Fibroblast of pulmonary artery (primary cell): ENCODE measurements at places on chromosomes 5 and 9.
A peak's percentile ranks its signal among the peaks of the same experiment; 100 is the strongest.

GRCh38 chr9:99433095-99433494 lies 211.0 kb downstream of the SEC61B start:
- DNase-seq: no peak

DNA sequence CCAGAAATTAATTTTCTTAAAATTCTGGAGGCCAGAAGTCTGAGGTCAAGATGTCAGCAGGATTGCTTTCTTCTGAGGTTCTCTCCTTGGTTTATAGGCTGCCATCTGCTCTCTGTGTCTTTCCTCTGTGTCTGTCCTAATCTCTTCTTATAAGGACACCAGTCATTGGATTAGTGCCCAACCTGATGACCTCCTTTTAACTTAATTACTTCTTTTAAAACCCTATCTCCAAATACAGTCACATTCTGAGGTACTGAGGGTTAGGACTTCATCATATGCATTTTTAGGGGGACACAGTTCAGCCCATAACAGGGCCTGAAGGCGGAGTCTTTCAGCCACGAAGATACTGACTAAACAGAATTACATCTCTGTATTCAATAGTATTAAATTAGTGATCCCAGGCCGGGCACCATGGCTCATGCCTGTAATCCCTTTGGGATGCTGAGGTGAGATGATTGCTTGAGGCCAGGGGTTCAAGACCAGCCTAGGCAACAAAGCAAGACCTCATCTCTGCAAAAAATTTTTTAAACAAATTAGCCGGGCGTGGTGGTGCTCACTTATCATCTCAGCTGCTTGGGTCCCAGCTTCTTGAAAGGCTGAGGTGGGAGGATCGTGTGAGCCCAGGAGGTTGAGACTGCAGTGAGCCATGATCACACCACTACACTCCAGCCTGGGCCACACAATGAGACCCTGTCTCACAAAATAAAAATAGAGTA lies 5.9 kb upstream of the RPS6 start:
- DNase-seq: no peak

GRCh38 chr5:2991884-2992283 lies 240.4 kb upstream of the IRX2 start:
- no peak for DNase-seq

DNA sequence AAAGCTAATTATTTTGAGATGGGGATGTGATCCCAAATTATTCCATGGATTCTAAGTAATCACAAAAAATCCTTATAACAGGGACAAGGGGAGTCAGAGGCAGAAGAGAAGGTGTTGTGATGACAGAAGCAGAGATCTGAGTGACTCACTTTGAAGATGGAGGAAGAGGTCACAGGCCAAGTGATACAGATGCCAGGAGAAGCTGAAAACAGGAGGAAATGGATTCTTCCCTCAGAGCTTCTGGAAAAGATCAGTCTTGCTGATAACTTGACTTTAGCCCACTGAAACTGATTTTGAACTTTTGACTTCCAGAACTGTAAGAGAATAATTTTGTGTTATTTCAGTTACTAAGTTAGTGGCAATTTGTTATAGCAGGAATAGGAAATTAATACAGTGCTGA lies 105.3 kb downstream of the GCNT1 start:
- DNase-seq: no peak

DNA sequence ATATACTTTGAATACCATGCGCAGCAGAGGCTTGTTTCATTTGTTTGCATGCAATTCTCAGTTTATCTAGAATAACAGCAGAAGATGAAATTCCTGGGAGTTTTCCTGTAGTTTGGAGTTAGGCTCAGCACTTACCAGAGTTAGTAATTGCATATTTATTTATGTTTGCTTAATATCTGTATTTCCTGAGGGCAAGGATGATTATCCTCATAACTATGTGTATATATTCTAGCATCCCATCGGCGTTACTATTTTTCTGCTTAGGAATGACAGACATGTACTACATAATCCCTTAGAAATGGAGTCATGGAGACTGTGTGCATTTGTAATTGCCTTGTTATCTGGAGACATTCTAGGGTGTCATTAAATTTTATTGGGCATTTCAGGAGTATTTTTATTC lies 1184.8 kb downstream of the DTWD2 start:
- peak; percentile 61 for DNase-seq

DNA sequence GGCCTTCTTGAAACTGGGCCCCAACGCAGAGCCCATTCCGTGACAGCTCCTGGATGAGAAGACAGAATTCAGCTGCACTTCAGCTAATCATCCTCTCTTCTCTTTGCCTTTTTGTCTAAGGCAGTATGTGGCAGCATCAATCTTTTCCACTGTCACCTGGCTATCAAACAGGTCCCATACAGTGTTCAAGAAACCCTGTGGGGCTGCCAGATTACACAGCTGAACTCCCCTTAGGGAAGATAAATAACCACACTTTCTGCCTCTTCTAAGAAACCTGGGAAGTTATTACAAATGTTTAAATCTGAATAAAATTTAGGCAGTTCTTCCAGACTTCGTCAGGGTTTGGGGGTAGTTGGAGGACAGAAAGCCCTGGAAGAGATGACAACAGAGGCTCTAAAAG lies 61.0 kb downstream of the SPEF2 start:
- no peak for DNase-seq

- DNase-seq: peak; percentile 33
These were observed 4.9 kb upstream of the FRRS1L start for GRCh38 chr9:109171926-109172325.

- no peak for DNase-seq
These were observed 119.0 kb downstream of the MELK start for GRCh38 chr9:36691671-36692070.

DNA sequence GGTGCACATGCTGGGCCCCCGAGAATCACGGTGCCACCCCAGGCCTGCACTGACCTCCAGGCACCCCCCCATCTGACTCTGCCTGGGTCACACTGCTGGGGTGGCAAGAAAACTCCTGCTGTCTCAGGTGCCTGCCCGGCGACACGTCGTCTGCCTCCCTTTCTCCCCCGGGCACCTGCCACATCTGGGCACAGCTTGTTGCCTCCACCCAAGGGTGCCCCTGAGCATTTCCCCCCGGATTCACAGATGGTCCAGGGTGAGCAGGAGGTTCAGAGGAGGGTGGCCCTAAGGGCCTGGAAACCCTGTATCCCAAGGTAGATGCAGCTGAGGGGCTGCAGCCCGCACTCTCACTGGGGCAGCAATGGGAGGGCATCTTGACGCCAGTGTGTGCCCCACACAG lies 14.9 kb upstream of the QSOX2 start:
- DNase-seq: no peak

GRCh38 chr5:14062178-14062577 lies 81.0 kb upstream of the TRIO start:
- no peak for DNase-seq

DNA sequence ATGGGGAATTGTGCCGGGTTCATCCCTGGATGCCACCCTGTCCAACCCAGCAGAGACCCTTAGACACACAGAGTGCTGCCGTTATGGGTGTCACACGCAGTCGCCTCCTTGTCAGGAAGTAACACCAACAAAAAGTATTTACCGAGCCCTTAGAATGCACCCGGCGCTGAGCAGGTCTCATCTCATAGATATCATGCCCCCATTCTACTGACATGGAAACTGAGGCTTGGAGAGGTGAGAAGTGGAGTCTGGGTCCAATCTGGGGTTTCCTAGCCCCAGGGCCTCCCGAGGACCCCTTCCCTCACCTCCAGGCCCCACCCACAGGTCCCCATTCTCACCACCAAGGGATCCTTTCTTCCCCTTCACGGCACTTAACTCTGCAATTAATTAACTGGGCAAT lies 36.8 kb upstream of the BARHL1 start:
- no peak for DNase-seq

DNA sequence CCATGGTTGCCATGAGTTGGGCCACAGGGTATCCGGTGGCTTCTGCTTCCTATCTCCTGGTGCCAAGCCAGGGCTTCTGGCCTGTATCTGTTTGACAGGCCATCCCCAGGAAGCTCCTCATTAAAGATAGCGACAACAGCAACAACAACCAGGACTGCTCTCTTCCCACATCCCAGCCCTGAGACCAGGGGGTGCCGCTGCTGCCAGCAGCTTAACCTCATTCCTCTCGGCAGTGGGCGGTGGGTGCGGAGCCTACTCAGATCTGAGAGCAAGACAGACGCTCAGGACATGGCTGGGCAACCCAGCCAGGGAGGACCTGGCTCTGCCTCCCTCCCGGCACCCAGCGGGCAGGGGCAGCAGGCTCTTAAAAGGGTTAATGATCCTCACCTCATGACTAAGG lies 98.3 kb downstream of the PSD2 start:
- DNase-seq: no peak
